Ascending aorta (tissue), 2 donors: ENCODE measurements at places on chromosomes 2 and 18.
A peak's percentile ranks its signal among the peaks of the same experiment; 100 is the strongest.

- no peak for DNase-seq
Measured at GRCh38 chr2:126776692-126777619, 121.0 kb downstream of the GYPC start.

DNA sequence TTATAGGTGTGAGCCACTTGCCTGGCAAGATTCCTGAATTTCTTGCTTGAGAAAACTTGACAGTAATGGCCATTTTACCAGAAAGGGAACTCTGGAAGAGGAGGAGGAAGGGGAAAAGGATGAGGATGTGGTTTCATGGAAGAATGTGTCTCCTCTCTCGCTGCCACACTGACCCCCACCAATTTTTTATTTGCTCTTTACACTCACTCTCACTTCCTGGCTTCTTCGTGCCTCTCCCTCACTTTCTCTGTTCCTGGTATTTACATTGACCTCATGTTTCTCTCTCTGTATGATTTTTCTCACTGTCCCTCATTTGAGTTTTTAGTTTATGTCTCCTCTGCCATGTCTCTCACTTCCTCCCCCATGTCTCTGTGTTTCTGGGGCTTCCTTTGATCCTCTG lies 134.5 kb upstream of the CAB39 start:
- DNase-seq = no peak

- DNase-seq = no peak
Measured at GRCh38 chr2:113686537-113686936, 59.5 kb downstream of the RABL2A start.

GRCh38 chr2:217106650-217107014 lies 246.8 kb upstream of the TNP1 start:
- DNase-seq = no peak

DNA sequence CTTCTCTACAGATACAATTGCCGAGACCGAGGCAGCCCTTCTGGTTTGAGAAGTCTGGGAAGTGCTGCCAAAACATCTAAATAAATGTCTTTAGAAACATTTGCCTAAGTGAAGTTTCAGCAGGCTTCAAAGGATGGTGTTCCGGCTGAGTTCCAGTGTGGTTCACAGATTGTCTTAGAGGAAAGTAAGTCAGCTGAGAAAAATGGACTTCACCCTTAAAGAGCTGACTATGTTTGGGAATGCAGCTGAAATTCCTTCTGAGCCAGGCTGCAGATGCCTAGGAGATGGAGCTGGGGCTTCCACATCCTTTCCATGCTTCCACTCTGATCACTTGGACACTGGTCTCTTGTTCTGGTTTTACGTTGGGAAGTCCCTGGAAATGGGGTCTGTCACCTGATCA lies 83.6 kb downstream of the FHOD3 start:
- no peak for DNase-seq

DNA sequence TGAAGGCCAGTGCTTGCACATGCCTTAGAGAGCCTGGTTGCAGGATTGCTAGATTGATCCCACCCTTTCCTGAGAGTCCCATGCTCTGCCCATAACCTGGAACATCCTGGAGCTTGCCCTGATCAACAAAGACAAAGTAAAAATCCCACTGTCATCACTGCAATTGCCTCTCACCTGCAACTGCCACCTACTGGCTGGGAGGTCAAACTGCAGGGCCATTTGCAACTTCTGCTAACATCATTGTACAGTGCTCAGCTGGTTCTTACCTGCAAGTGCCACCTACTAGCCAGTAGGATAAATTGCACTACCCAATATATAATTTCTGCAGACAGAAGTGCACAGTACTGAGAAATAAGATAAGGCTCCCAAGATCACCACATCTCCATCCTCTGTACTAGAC lies 947.5 kb downstream of the CPS1 start:
- DNase-seq = no peak

- no peak for DNase-seq
Measured at GRCh38 chr2:215454519-215455246, 18.8 kb upstream of the FN1 start.

GRCh38 chr2:69163109-69163508 lies 150.1 kb downstream of the ANTXR1 start:
- peak; percentile 75 for DNase-seq

GRCh38 chr18:2636126-2636631 lies 19.3 kb upstream of the SMCHD1 start:
- no peak for DNase-seq

DNA sequence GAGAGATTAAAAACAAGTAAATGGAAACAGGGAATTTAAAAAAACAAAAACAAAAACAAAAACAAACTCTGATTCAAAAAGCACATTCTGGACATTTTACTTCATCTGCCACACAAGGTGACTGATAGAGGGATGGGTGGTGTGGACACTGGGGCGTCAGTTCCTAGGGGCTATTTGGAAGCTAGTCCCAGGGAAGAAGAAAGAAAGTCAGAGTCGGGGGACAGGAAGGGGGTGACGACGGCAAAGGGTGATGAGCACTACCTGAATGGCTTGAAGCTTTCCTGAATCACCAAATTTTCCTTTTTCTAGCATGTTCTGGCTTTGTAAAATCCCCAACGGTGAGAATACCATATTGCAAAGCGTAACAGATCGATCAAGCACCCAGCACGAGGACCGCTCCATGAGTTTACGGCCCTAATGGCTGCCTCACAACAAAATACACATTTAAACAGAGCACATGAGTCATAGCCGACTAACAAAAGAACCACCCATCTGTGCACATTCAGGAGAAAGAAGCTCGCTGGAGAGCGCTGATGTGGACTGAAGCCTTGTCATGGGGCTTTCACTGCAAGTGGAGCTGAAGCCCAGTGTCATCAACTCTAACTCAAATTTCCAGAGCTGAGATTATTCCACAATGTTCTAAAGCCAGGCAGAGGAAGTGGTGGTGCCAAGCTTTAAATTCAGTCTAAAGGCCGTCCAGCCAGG lies 178.9 kb downstream of the LNPK start:
- DNase-seq = no peak

DNA sequence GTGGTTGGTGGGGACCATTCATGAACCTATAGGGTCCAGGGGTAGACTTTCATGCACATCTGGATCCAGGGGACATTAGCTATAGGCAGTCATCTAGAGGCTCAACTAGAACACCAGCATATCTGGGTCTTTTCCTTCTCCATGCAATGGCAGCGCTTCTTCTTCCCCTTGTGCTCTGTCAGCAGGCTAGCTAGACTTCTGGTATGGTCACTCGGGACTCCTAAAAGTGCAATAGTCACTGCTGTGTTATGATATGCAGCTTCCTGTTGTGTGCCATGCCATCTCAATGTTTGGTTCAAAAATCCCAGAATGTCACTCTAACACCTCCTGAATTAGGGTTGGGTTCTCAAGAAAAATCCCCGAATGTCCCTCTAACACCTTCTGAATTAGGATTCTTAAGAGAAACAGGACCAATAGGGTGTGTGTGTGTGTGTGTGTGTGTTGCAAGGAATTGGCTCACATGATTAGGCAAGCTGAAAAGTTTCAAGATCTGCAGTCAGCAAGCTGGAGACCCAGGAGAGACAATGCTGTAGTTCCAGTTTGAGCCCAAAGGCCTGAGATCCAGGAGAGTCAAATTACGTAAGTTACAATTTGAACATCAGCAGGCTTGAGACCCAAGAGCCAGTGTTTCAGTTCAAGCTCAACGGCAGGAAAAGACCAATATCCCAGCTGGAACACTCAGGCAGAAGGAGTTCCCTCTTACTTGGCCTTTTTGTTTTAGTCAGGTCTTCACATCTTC lies 97.1 kb upstream of the LTBP1 start:
- DNase-seq = no peak

DNA sequence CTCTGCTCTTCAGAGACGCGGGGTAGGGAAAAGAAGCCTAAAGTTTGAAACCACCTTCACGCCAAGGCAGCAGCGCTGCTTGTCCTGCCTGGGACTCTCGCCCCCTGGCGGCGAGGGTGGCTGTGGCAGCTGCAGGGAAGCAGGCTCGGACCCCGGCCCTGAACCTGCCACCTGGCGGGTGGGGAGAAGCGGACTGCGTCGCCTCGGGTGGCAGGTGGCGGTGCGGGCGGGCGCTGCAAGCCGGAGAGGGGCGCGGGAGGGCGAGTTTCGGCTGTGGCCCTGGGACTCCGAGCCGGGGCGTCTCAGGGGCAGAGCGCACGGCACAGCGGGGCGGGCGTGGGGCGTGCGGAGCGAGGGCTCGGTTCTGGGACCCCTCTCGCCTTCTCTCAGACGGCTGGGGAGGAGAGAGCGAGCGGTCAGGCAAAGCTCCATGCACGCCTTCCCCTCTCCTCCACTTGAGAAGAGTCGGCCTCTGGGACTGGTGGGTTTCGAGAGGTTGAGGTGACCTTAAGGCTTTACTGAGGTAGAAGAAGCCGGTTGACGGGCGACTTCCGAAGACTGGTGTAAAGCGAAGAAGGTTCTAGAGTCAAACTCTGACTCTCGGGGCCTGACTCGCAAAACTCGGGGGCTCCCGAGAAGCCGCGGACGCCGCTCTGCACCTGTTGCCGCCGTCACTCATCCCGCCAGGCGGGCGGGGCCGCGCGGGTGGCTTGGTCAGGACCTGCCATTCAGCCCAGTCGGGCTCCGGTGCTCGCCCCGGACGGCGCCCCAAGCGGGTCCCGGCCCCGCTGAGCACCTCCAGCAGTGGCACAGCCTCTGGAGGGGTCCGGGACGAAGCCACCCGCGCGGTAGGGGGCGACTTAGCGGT lies 1.1 kb upstream of the BOLL start:
- no peak for DNase-seq

GRCh38 chr2:72144274-72144631 lies 3.4 kb downstream of the CYP26B1 start:
- DNase-seq = peak; percentile 88

DNA sequence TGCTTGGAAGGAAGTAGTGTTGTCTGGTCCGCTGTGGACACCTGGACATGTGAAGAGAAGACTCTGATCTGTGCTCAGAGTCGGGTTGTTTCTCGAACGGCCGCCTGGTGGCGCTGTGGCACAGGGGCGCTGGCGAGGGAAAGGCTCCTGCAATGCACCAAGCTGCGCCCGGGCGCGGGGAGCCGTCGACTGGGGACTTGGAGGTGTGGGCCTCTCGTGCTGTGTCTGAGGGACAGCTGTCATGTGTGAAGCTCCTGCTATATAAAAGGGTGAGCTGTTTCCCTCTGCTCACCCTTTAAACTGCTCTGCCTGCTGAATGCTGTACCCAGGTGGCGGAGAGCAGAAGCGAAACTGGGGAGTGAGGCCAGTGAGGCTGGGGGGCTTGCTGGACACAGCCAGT lies 44.0 kb downstream of the GNAL start:
- DNase-seq = peak; percentile 74

- DNase-seq = no peak
Measured at GRCh38 chr2:100629309-100629708, 66.5 kb downstream of the PDCL3 start.

- DNase-seq = peak; percentile 75
Measured at GRCh38 chr18:54149078-54149697, 75.3 kb downstream of the MBD2 start.

DNA sequence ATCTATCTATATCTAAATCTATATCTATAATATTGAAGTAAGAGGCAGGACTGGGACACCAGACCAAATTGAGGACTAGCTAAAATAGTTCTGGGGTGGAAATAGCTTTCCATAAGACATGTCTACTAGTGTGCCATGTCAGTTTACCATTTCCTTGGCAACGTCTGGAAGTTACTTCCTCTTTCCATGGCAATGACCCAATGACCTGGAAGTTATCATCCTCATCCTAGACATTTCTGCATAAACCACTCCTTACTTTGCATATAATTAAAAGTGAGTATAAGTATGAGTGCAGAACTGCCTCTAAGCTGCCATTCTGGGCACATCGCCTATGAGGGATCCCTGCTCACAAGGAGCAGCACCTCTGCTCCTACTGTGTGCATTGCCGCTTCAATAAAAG lies 734.0 kb upstream of the GCFC2 start:
- no peak for DNase-seq

GRCh38 chr18:74532511-74533025 lies 1.7 kb upstream of the CNDP1 start:
- DNase-seq = peak; percentile 50

GRCh38 chr2:168521053-168521741 lies 65.1 kb downstream of the CERS6 start:
- DNase-seq = no peak

DNA sequence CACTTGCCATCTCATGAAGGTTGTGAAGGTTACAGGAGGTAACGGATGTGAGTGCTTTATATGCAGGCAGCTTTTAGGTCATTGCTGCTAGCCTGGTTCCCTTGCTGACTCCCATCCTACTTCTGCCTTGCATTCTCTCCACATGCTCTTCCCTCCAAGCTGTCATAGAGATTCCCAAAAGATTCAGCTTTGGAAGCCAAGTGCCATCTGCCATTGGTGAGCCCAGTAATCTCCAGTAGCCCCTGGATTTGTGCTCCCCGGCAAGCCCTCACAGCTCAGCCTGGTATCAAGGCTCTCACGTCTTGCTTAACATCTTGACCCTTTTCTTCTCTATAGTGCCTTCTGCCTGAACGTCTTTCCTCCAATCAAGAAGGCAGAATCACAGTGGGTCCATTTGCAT lies 61.6 kb downstream of the MYT1L start:
- no peak for DNase-seq

DNA sequence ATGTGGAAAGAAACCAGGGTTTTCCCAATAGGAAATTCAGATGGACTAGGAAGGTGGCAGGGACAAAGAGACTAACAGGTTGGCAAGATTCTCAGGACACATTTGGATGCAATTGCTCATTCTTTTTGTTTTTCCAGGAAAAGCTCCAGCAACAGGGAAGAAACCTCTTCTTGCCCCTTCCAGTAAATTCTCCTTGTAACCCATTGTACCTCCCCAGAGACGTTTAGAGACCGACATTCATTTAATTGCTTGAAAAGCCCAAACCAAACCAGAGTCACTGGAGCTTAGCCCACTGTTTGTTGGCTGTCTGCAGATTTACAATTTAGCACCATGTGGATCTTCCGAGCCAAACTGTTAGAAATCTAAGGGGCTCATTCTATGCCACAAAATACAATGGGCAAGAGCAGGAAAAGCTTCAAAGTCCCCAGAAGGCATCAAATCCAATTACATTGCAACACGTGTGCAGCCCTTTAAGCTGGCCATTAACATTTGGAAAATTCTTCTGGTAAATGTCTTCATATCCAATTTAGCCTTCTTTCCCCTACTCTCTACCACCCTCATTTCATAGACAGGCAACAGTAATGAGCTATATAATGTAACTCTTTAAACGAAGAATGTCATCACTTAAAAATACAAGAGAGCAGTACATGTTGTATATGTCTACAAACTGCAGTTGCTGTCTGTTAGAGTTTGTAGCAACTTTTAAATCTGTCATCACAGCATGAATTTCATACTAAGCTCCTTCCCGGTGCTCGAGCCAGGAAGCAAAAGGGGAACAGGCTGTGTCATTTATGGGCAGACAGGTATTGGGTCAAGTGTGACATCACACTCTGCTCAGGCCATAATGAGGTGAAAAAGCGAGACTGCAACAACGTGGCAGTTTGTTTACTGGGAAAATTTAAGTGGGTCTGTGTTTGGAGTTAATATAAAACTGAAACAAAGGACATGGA lies 235.6 kb upstream of the HNRNPA3 start:
- DNase-seq = no peak

- no peak for DNase-seq
Measured at GRCh38 chr2:21754164-21754788, 630.5 kb downstream of the TDRD15 start.
